ENCODE measurements at places on chromosomes 5 and 9.

DNA sequence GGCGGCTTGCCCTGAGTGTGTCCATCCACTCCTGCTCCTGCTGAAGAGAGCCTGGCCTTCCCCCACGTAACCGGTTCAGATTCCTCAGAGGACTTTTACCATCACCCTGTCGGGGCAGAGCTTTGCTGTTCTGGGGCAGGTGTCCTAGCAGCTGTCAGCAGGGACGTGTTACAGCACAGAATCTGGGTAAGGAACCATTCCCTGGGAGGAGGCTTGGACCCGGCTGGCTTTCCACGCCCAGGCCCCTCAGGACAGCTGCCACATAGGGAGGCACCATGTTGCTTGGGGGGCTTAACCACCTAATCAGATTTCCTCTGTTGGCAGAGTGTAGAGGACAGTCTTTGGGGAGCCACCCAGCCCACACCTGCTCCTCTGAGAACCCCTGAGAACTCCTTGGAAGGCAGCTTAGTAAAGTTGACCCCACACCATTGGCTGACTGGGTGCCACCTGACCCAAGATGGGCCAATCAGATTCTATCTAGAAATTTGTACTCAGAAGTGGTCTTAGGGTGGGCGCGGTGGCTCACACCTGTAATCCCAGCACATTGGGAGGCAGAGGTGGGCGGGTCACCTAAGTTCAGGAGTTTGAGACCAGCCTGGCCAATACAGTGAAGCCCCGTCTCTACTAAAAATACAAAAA lies 23.3 kb upstream of the EEIG1 start:
- no peak for DNase-seq

DNA sequence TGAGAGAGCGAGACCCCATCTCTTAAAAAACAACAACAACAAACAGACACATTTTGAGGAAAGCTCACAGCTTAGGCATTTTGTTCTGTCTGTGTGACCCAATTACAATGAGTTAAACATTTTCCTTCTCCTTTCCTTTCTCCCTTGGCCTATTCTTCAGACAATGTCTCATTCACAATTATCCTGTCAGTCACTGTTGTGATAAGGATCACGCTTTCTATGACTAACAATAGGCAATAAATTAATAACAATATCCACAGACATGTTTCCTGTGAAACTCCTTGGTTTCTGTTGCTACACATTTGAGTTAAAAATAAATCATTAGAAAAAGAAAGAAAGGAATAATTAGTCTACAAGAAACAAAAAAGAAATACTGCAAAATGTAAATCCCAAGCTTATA lies 19.8 kb upstream of the CARTPT start:
- DNase-seq = no peak

DNA sequence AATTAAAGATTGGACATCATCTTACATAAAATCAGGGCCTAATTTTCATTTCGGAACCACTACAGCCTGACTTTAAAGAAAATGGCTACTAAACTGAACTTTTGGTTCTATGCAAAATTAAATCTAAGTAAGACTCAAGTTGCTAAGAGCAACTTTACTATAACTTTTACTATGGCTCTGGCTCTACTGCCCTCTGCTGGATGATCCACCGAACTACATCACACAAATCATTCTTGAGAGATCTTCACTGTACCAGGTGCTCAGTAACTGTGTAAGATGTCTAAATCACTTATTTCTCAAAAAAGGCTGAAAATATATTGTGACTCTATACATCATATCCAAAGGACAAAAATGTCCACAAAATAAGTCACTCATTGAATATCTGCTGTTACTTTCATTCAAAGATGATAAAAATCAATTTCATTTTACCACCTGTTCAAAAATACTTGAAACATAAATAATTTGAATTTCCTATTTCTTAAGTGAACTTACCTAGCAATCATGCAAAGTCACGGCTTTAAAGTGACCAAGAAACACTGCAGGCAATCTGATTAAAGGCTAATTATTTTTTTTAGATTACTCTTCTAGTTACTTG lies 13.5 kb downstream of the MOCS2 start:
- DNase-seq = no peak

GRCh38 chr5:63055421-63055820 lies 476.8 kb downstream of the LRRC70 start:
- no peak for DNase-seq

- DNase-seq = no peak
These were observed 47.2 kb downstream of the GLDC start for GRCh38 chr9:6598249-6598725.

DNA sequence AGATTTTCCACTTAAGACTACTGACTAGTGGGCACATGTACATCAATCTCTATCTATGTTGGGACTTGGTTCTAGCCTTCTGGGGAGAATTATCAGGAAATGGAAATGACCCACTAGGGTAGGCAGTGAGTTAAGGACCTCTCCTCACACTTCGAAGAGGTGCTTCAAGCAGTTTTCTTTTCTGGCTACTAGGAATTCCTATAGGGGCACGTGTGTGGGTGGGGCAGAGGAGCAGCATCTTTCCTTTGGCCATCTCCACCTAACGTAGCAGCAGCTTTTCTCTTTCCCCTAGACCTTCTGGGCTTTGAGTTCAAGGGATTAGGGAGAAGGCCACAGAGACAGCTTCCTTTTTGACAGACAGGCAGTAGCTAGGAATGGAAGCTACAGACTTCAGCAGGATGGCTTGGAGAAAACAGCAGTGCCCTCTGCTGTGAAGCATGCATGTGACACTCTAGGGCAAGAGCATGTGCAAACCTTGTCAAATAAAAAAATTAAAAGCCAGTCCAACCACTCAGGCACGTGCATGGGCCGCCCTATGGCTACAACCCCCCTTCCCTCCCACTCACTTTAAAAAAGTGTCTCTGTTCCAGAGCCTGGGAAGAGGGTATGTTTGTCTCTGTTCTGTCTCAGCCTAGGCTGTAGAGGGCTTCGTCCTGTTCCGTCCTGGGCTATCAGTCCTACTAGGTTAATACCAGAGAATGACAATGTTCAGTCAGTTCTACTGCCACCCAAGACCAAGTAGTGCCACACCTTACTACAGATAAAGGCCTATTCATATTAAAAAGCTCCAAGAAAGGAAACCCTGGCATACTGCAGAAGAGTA lies 8.7 kb upstream of the GFRA3 start:
- DNase-seq = no peak

- DNase-seq = no peak
These were observed 614.1 kb downstream of the PTPRD start for GRCh38 chr9:9998491-9999287.

GRCh38 chr9:128102196-128102595 lies 25.3 kb downstream of the PTGES2 start:
- DNase-seq = no peak

DNA sequence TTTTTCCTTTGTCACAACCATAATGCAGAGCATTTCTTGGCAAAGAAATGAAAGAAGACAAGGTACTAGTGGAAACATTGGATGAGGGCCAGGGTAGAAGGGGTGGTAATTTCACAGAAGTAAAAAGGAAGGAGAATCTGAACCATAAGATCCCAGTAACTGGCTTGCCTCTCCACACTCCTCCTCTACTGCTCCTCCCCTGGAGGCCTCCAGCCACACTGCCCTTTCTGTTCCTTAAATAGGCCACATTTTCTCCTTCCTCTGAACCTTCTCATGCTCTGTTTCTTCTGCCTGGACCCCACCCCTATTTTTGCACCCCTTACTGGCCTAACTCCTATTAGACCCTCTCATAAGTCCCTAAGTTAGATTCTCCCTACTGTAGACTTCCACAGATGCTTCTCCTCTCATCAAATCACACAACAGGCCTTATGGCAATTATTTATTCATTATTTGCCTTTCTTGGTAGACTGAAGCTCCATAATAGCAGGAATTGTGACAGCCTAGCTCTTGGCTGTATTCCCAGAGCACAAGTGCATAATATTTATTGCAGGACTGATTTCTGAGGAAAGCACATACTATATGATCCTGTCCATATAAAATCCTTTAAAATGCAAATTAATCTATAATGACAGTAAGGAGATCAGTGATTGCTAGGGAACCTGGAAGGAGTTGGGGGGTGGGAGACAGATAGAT lies 31.3 kb upstream of the GRIA1 start:
- peak; percentile 72 for DNase-seq

GRCh38 chr5:126027149-126027548 lies 396.1 kb upstream of the GRAMD2B start:
- DNase-seq = no peak

- peak; percentile 68 for DNase-seq
These were observed 193.3 kb downstream of the TMEM38B start for GRCh38 chr9:105887679-105888078.

GRCh38 chr5:161566081-161566480 lies 19.6 kb upstream of the GABRB2 start:
- DNase-seq = no peak

DNA sequence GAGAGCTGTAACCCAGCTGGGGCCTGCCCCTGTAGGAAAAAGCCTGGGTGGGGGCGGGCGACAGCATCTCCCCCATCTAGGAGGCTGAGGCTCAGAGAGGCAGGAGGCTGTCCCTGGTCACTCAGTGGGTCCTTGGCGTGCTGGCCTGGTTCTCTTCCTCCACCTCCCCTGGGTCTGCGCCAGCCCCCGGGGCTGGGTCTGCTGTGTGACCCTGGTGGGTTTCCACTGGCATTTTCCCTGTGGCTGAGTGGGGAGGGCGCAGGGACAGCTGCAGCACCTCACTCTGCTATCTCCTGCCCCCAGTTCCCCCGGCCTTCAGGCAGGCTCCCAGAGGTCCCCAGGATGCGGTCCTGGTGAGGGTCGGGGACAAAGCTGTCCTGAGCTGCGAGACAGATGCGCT lies 59.5 kb upstream of the ASS1 start:
- no peak for DNase-seq

DNA sequence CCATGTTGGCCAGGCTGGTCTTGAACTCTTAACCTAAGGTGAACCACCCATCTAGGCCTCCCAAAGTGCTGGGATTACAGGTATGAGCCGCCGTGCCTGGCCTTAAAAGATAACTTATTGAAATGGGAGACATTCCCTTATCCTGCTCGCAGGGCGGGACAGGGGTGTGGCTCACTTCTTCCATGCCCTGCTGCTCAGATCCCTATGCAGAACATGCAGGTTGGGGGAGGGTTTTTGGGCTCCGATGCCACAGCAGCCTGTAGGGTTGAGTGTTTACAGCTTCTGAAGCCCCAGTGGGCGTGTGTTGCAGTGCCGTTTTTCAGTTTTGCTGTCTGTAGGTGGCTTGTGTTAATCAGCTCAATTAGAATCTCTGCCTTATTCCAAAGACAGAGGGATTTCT lies 108.0 kb upstream of the BRINP1 start:
- DNase-seq = no peak

DNA sequence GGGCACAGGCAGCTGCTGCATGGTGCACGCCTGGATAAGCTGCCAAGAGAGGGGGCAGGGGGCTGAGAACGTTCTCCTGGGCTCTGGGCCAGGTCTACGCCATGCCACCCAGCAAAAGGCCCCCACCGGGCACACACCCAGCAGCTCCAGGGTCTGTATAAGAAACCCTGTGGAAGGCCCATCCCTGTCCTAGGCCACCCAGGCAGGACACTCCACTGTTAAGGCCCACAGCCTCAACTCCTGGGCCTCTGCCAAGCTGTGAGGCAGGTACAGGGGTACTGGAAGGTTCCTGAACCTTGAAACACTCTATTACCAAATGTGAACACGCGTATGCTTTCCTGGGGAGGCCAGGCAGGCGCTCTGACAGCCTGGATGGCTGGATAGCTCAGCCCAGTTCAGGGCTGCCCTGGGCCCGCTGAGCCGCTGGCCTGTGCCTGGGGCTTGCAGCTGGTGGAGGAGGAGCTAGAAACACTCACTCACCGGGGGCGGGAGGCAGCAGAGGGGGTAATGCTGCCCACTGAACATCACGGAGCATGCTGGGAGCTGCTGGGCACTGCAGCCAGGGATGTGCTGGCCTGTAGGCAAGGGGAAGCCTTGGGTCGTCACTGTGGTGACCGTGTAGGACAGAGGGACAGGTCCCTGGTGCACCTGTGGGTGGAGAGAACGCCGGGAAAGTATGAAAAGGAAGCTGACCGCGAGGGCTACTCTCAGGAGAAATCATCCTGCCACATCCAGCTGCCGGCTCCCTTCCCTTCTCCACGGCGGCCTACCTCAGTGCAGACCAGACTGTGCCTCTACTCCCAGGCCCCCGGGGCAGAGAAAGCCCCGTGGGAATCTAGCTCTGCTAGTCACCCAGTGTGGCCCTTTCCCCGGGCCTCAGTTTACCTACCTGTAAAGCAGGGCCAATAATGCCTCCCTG lies 6.0 kb downstream of the RNF44 start:
- no peak for DNase-seq

GRCh38 chr9:102875687-102876086 lies 119.4 kb upstream of the CYLC2 start:
- no peak for DNase-seq

GRCh38 chr5:137847687-137848086 lies 20.0 kb upstream of the MYOT start:
- DNase-seq = no peak
